ENCODE measurements at places on chromosomes 11 and 22.

GRCh38 chr11:57134284-57134683 is 47.5 kb upstream of the LRRC55 start:
- DNase-seq = no peak

DNA sequence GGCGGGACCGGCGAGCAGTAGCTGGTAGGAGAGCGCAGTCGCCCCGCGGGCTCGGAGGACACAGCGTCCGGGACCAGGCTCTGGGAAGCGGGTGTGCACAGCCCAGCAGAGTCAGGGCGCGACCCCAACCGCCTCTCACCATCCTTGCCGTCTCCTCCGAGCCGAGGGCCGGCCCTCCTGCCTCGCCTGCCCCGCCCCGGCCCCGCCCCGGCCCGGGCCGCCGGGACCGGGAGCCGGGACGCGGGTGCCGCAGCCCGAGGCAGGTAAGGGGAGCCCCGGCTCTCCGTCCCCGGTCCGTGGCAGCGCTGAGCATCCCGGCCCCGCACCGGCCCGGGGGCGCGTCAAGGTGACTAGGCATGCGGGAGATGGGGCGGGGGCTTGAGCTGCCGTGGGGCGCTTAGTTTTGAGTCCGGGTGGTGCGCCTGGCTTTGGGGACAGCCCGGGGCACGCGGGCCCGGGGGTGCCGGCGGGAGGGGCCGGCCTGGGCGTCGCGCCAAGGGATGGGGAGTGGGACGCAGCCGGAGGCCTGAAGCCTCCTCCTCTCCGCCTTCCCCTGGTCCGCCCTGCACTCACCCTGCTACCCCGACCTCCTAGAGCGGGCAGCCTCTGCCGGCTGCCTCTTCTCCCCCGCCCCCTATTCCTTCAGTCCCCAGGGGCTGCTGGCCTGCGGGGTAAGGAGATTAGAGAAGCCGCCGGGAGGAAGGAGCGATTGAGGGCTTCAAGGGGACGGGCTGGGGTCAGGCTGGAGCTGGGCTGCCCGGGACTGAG is at the start of gene ABCG4:
Gene ABCG4, plus strand, starts transcription at position 35 of the 768 bp plus-strand sequence. CDS start 914 bp downstream, outside the sequence.
- no peak for DNase-seq

DNA sequence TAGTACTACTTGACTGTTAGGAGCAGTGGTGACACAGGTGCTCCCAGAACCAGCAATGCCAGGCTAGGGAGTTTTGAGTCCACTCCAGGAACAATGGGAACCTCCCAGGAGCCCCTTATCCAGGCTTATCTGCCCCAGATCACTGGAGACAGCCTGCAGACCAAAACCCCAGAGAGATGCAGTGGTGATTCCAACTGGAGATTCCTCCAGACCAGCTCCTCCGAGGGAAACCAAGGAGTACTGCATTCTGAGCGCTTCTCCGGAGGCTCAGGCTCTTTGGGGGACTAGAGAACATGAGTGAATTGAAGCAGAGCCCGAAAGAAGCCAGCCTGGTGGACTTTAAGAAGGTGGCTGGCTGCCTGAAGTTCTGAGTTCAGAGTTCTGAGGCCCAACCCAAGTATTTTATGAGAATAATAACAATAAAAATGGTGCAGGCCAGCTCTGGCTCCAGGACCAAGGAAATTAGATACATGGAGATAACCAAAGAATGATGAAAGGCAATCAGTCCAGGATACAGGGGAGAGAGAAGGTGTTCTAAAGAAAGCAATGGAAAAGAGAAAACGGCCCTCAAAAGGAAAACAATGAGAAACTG is 1.3 kb upstream of the TMEM25 start:
- DNase-seq = no peak

DNA sequence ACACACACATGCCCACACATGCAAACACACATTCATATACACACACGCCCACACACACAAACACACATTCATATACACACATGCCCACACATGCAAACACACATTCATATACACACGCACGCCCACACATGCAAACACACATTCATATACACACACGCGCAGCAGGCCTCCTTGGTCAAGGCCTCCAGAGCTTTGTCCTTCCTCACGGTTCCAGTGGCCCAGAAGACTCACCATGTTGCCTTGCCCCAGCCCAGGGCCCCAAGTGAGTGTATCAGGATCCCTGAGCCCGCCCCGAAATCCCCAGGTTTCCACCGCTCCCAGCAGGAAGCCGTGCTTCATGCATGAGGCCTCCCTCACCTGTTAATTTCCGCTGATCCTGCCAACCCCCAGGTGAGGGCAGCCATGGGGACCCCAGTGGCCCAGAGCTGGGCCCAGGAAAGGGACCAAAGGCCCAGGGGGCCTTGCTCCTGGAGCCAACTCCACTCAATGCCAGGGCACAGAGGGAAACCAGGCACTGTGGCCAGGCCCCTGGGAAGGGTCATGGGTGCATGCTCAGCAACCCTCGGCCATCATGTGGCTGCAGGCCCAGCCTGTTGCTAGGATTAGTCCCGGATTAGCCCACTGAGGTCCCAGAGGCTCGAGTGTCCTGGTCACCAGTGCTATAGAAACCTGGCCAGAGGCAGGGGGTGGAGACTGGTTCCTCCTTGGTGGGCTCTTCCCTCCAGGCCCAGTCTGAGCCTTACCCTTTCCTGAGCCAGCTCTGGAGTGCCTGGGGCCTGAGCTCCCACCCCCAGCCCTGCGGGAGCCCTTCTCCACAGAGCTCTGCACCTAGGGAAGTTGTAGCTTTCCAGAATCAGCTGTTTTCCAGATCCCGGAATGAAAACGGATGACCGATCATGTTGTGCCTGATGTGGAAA is 34.4 kb downstream of the IGF2 start:
- DNase-seq = no peak

DNA sequence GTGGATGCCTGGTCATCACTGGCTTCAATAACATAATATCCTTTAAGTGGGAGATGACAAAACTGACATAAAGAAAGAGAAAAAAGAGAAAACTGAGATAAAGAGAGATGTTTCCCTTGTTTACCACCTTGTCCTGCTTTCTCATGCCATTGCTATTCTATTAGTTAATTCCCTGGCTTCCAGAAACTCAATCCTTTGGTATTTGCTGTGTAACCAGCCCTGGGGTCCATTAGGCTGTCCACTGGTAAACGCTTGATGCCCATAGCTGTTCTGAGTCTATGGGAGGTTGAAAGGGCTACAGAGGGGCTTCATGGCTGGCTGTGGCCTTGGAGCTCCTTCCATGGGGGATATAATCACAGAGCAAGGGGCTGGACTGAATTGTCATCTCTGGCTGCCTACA is 243.4 kb upstream of the PLET1 start:
- DNase-seq = no peak

- no peak for DNase-seq
These were observed 489.5 kb downstream of the TBC1D22A start for GRCh38 chr22:47251911-47252310.

GRCh38 chr11:115166820-115167219 is 337.4 kb downstream of the CADM1 start:
- no peak for DNase-seq

DNA sequence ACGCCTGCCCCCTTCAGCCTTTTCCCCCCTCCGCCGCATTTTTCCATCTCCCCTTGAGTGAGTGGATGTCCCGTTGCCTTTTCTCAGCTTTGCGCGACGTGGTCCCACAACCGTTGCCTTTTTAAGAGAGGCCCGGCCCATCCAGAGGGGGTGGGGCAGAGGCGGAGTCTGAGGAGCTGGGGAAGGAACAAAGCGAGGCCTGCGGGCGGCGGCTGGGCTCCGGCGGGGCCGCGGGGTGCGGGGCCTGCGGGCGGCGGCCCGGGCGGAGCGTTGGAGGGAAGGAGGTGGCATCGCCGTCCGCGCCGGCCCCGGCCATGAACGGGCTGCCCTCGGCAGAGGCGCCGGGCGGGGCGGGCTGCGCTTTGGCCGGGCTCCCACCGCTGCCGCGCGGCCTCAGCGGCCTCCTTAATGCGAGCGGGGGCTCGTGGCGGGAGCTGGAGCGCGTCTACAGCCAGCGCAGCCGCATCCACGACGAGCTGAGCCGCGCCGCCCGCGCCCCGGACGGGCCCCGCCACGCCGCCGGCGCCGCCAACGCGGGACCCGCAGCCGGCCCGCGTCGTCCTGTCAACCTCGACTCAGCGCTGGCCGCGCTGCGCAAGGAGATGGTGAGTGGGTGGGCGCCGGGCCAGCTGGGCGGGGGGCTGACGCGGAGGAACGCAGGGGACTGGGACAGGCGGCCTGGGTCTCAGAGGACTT is at the start of gene FAM89B:
Gene FAM89B, plus strand, starts transcription at position 183 of the 696 bp plus-strand sequence. Its CDS starts 132 bp downstream, at position 315.
- peak; percentile 90 for DNase-seq

DNA sequence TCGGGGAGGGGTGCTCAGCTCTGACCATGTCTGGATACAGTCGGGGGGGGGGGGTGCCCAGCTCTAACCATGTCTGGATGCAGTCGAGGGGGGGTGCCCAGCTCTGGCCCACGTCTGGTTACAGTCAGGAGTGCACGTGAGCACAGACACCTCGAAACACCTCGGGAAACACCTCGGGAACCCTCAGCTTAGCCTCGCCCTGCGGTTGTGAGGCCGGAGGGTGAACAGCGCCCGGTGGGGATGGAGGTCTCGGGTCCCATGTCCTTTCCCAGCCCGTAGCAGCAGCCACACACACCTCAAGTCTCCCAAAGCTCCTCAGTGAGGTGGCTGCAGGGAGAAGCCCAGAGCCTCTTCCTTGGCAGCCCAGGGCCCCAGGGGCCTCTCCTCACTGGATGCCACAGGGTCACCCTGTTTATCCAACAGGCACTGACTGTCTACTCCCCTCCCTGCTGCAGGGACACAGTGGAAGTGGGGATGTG is 2.1 kb downstream of the SIGIRR start:
- no peak for DNase-seq

- no peak for DNase-seq
These were observed 9.1 kb upstream of the PGA3 start for GRCh38 chr11:61194169-61194671.

- DNase-seq = no peak
These were observed 319.2 kb upstream of the ARHGAP42 start for GRCh38 chr11:100367892-100368291.

DNA sequence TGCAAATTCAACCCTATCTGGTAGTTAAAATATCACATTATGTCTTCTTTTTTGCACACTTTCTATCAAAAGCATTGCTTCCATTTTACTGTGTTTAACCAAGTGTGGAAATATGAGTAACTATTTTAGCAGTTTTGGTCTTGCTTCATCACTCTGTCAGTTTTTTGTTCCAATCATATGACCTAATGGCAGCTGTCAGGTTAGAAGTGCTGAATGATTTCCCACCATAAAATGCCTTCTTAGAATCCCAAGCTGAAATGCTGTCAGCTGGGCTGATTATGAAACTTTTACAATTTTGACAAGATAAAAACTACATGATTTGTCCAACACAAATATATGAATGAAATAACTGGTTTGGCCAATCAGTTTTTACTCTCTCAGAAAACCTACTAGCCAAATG is 1654.6 kb upstream of the RAG2 start:
- no peak for DNase-seq

- no peak for DNase-seq
These were observed 11.0 kb upstream of the UCP3 start for GRCh38 chr11:74019860-74020259.

- no peak for DNase-seq
These were observed 49.2 kb upstream of the KCNQ1OT1 start for GRCh38 chr11:2748814-2749554.

GRCh38 chr22:19429950-19430889 is 1.3 kb downstream of the HIRA start:
- DNase-seq = no peak

DNA sequence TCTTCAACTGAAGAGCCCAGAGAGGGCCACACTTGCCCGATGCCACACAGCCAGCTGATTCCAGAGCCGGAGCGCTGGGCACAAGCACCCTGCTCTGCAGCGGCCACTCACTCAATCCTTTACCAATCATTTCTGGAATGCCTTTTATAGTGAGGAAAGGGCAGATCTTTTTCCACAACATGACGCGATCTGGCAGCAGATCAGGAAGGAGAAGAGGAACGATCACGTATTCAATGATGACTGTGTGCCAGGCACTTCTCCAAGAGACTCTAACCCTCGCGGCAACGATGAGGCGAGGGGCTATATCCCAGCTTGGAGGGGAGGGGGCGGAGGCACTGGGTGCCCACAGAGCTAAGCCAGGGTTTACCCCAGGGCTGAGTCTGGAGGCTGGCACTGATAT is 56.3 kb upstream of the TCF20 start:
- no peak for DNase-seq

DNA sequence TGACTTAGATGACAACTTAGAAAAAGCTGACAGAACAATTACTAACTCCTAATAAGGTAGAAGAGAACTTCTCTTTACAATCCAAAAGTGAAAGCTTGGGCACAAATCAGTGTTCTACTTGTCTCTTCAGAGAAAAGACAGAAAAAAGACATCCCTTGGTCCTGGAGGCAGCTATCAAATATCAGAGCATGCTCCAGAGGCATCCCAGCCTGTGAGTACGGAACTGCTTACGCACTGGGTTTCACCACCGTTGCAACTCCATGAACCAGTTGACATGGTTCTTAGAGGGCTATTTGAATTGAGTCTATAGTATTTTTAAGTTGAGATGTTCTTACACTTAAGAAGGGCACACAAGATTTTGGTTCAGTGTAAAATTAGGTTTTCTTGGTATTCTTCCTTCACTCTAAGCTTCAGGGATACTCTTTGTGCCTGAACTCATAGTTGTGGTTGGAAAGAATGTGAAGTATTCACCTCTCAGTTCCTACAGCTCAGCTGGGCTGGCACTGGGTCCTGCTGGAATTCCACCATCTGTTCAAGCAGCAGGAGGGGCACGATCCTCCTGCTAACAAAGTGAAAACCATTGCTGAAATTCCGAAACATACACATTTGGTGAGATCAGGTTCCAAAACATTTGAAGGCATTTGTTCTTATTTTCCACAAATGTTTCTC is 6.3 kb downstream of the AKIP1 start:
- DNase-seq = no peak

- no peak for DNase-seq
These were observed 529 bp upstream of the SULT4A1 start for GRCh38 chr22:43862882-43863202.

DNA sequence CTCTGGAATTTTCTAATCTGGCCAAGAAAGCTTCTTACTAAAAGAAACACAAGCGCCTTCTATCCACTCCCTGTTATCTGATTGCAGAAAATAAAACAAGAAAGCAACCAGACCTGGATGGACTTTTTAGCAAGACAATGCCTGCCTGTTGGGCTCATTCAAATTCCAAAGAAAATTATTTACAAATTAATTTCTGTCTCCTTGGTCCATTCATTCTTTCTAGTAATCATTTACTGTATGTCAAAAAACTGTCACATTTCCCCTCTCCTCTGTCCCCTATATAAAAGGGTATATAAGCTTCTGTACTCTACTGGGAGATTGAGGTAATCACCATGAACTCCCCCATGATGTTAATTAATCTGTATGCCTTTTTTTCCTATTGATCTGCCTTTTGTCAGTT is 279.9 kb downstream of the DLG2 start:
- DNase-seq = no peak

GRCh38 chr11:12460466-12460865 is 83.1 kb downstream of the PARVA start:
- no peak for DNase-seq

DNA sequence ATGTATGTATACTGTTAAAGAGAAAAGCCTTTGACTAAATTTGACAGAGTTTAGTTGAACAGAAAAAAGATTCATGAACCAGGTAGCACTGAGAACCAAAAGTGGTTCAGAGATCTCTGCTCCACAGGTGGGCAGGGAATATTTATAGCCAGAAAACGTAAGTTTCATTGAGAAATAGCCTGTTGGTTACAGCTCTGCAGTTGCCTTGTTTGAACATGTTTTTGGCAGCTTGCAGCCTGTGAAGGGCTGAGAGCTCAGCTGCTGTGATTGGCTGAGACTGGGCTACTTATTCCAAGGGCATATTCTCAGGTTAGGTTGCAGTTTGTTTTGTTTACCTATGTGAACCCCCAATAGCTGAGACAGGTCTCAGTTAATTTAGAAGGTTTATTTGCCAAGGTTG is 13.5 kb upstream of the ZNF74 start:
- DNase-seq = no peak
